ENCODE measurements at places on chromosomes 5 and 9. TPM values are rescaled to one million over a fixed set of nuclear protein-coding genes. Genes with fewer than 3 reads are reported as not detected.

The LRRC70 gene
- 6.8 TPM for total RNA-seq

DNA sequence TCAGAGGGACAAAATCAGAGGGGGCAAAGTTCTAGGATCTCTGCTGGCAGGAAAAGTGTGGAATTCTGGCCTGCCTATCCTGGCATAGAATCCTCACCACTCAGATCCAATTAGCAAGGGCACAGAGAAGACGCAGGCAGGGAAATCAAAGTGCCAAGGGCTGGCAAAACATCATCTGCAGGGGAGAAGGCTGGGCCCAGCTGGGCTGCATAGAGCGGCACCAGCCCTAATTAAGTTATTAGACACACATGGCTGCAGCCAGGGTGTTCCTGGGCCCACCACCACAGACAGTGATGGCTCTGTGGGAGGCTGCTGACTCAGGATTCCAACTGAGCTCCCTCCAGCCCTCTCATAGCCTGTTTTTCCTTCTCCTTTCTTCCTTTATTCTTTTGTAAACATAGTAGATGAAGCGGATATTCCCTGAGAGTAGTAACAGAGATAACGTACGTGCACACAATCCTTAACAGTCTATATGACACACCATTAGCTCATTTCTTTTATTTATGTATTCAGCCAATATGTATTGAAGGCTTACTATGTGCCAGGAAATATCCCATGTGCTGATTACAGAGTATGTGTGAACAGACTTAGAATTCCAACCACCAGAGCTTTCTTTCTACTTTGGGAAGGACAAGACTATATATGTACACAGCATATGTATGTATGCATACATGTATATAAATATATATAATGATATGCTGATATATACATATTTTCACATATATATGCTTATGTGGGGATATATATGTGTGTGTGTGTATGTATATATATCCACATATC, 236.1 kb downstream of the ASTN2 start:
- peak; percentile 90 for DNase-seq

DNA sequence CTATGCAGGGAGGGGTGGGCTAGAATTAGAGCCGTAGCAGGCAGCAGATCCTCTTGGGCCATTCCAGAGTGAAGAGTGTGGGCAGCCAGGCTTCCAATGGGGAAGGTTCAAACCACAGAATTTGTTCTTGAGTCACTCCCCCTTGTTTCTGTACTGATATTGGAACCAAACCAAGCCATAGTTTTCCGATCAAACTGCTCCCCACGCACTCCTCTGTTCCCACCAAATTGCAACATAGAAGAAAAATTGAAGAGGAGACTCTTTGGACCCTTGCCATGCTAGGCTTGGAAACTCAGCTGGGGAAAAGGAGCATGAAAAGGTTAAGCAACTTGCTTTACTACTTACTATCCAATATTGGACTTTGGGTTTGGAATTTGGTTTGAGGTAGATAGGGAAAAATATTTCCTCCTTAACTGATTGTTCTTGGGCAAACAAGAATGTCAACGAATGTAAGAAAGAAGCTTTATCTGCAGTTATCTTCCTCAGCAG, 165.8 kb upstream of the NR3C1 start:
- no peak for DNase-seq

The SPATA31D4 gene
- total RNA-seq: not detected

GRCh38 chr5:76456258-76456657, 53.2 kb downstream of the IQGAP2 start:
- no peak for DNase-seq

The SPARC gene
- total RNA-seq: 4,374 TPM

GRCh38 chr5:180235846-180236245, 26.8 kb upstream of the RASGEF1C start:
- DNase-seq: no peak

DNA sequence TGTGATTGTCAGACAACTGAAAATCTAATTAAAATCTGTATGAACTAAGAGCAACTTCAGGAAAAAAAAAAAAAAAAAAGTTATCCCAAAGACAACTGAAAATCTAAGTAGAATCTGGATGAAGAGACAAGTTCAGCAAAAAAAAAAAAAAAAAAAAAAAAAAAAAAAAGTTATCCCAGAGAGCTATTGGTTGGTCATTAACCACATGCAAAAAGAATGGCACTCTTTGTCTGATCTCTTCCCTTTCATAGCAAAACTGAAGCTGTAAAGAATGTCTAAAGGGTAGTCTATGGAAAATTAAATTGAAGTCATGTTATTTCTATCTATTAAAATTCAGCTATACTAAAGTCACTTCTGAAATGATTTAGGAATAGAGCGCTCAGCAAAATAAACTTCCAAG, 32.9 kb downstream of the STRBP start:
- DNase-seq: no peak

- no peak for DNase-seq
These were observed 10.0 kb upstream of the ARHGEF28 start for GRCh38 chr5:73615947-73616346.

- no peak for DNase-seq
These were observed 74.8 kb downstream of the CDK5RAP2 start for GRCh38 chr9:120505186-120505585.

- no peak for DNase-seq
These were observed 3.4 kb downstream of the SSNA1 start for GRCh38 chr9:137191691-137192447.

- no peak for DNase-seq
These were observed 174.6 kb downstream of the RFK start for GRCh38 chr9:76219560-76220151.

- no peak for DNase-seq
These were observed 48.2 kb downstream of the ADAMTS12 start for GRCh38 chr5:33843579-33843978.

- no peak for DNase-seq
These were observed 243.9 kb downstream of the TLE1 start for GRCh38 chr9:81445331-81445921.

- peak; percentile 88 for DNase-seq
These were observed 10.8 kb upstream of the PRRC2B start for GRCh38 chr9:131382850-131383729.

- DNase-seq: peak; percentile 79
These were observed 49.5 kb upstream of the CD180 start for GRCh38 chr5:67246108-67246507.

The MSH3 gene
- 19.7 TPM for total RNA-seq

- no peak for DNase-seq
These were observed 142.9 kb downstream of the CAMK4 start for GRCh38 chr5:111367115-111367514.

DNA sequence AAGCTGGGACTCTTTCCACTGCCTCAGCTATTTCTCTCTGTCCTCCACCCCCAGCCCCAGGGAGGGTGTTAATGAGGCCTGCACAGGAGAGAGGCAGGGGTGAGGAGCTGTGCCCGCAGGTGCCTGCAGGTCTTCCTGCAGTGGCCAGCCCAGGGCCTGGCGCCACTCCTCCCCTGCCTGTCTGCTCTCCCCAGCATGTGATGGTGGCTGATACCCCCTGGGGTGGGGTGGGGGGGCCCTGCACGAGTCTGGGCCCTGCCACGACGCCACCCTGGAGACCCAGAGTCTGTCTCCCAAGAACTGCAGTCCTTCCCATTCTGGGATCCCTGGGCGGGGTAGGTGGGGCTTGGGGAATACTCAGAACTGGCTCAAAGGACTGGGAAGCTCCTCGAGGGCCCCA, 166.4 kb upstream of the SMIM23 start:
- no peak for DNase-seq

The NCS1 gene
- 47.6 TPM for total RNA-seq

DNA sequence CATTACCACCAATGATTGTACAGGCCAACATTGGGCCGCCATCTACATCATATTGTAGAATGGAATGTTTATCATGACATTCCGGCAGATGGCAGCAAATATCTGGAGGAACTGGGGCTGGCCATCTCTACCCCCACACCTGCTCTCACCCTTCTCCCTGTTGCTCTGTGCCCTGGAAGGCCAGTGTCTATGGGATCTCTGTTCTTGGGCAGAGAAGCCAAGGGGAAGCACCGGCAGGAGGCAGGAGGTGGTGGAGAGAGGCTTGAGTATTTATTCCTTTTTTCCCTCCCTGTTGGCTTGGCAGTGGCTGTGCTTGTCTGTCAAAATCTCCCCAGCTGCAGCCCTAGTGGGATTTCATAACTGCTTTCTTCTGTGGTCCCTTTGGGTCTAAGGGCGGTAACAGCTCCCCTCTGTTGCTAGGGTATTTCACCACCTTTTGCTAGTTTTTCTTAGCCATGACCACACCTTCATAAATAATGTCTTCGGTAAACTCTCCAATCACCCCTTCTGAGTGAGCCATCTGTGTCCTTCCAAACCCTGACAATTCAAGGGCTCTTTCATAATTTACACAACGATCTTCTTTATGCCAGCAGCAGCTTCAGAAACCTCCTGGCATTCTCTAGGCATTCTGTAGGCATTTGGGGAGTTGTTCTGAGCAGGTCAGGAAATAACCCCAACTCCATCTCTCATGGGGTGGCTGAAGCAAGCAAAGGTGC, 225.8 kb downstream of the MELK start:
- DNase-seq: peak; percentile 33

The MYOT gene
- total RNA-seq: 8.3 TPM

DNA sequence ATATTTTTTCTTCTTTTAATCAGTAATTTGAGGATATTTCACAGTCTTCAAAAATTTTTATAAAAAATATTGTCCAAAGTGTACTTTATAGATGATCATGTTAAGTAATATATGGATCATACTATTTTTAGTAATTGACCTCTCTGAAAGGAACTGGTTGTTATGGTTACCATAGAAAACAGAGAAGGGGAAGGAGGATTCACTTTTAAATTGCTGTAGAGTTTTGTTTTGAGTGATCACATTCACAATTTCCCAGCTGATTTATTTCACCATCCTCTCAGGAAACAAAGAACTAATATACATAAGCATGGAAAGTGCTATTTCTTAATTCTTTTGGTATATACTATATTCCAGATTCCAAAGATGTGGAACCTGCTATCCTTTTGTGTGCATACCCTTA, 56.5 kb upstream of the NREP start:
- DNase-seq: no peak

- DNase-seq: no peak
These were observed 407.0 kb upstream of the GRAMD2B start for GRCh38 chr5:126016256-126016655.

Measured in spinal cord (tissue), 10 donors.